ENCODE measurements at places on chromosomes 3 and 15.

DNA sequence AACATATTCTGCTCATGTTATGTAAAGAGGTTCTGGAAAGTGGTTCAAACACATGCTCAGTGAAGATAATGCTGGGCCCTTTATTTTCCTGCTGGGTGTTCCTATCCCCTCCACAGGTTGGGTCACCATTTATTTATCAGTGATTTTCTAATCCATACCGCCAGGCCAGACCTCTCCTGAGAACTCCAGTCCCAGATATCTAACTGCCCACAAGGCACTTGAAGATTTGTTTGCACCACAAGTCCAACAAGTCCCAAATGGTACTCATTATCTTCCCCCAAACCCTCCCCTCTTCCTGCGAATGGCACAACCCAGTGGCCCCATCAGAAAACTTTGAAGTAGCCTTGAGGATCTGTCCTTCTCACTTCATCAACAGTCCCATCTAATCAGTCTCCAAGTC lies 5.4 kb downstream of the COL6A6 start:
- no peak for DNase-seq

- no peak for DNase-seq
Observed at GRCh38 chr15:40567111-40567510, 2.0 kb upstream of the RPUSD2 start.

DNA sequence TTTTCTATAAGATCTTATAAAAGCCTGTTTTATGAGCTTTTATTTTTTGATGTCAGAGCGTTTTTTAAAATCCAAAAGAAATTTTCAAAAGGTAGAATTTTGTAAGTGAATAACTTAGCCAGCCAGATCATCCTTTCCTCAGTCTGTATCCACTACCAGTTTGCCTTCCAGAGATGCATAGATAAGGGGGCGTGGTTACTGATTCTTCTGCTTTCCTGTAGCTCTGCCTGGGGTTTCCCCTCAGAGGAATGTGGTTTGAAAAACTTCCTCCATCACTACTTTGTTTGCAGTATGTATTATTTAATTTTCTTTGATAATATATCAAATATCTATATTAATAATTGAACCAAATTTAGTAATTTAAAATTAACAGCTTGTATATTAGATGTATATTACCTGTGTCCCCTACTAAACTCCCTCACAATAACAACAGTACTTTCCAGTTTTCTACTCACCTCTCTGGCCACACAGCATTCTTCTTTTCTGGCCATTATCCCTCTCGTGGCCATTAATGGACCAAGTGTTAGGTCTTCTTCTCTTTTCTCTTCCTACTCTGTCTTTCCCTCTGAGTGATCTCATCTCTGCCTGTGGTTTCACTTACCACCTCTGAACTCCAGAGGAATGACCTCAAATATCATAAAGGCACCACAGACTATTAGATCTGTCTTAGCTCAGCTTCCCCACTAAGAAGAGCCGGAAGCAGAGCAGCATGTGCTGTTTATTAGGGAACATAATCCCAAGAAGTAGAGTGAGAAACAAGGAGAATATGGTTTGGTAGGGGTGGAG lies 239.7 kb downstream of the UBE2E2 start:
- no peak for DNase-seq

DNA sequence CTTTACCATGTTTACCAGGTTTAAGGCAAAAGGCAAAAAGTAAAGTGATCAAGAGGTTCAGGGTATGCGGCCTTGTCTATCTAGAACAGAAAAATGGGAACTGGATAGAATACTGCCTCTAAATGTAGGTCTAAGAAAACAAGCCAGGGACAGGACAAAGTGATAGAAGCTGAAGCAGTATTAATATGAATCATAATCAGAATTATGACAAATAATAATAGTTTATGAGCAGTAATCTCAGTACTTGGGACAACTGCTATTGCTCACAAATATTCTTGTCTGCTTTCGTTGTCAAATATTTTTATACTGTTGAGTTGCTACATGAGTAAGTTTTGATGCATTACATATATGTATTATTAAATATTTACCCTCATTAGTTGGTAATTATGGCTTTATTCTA lies 356.9 kb upstream of the RBMS3 start:
- no peak for DNase-seq

GRCh38 chr3:125480656-125481374 lies 39.2 kb downstream of the SNX4 start:
- peak; percentile 74 for DNase-seq

DNA sequence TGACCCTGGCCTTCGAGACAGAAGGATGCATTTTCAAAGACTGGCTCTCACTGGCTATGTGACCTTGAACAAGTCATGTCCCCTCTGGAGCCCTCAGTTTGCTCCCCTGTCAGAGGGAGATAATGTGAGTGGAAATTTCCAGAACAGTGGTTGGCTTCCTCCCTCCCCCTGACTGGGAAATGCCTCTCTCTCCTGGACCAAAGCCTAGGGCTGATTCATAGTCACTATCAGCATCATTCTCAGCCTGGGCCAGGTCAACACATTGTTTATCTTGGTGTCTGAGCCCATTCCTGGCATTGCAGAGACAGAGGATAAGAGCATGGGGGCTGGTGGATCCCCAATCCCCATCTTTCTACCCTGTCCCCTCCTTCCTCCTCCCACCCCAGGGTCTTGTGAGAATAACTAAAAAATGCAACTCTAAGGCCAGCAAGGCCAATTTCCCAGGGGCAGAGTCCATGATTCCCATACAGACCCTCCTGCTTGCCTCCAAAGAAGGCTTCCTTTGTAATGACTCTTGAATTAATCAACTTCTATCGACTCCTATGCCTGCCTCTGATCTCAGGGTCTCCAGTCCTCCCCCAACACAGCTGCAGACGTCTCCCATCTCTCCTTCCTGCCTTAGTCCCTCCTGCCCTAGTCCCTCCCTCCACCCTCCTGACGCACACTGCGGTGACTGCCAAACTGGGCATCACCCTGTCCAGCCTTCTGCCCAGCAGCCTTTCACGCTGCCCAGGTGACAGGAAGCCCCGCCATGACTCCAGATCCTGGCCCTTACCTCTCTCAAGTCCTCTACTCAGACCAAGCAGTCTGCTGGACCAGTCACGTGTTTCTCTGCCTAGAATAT lies 35.4 kb upstream of the CORO2B start:
- peak; percentile 13 for DNase-seq

DNA sequence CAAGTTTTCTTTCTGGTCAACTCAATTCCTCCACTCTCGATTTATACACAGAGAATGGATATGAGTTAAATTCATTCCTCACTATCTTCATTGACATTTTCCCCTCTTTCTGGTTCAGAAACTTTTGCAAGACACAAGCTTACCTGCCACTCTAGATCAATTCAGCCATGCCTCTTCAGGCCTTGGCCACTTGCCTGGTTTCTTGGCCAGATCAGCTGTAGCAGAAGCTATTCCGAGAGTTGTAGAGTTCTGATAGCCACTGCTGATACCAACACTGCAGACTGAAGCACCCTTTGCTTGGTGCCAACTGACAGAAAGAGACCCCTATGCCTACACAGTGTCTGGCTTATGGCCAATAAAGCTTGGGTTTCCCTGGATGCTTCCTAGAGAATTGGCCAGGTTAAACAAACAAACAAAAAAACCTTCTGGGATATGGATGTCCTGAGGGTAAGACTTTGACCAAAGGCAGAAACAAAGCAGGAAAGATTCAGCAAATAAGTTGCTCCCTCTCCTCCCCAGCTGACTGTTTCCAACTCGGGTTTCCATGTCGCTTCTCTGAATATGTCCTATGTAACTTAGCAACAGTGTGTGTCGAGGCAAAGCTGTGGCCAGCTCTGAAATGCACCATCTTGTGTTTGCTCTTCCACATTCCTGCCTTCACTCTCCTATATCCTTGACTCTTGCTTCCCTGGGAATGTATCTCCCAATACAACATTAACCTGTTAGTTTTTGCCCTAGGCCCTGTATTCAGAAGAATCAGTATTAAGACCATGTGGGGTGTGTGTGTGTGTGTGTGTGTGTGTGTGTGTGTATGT lies 521.6 kb downstream of the EPHA3 start:
- DNase-seq, result no peak

- DNase-seq, result no peak
Observed at GRCh38 chr15:39710681-39711080, 72.0 kb downstream of the FSIP1 start.

DNA sequence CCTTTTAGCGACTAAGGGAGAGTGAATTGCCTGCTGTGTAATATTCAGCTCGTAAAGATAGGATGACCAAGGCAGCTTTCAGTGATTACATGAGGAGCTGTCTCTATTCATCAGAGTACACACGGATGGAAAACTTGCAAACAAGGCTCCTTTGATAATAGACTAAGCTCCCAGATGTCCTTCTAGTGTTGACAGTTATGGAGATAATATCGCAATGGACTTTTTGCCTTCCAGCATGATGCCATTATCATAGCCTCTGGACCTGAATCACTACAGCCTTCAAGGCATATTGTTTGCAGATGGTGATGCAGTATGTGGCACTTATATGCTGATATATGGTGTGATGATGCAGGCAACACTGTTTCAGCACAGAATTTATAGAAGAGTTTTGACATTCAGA lies 93.9 kb downstream of the ECT2 start:
- DNase-seq, result peak; percentile 59

DNA sequence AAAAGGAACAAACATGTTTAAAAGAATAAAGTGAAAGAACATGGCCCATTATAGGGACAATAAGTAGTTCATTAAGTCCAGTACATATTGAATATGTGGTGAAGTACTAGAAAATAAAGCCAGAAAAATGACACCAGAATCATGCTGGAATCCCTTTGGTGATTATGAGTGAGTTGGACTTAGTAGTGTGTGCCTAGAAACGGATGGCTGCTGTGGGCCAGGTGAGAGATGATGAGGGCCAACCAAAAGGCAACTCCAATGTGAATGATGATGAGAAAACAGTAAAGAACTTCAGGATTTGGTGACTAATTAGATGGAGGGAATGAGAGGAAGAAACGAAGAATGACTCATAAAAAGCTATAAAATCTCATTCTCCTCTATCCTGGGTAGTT lies 3.3 kb downstream of the CRYGS start:
- peak; percentile 6 for DNase-seq

DNA sequence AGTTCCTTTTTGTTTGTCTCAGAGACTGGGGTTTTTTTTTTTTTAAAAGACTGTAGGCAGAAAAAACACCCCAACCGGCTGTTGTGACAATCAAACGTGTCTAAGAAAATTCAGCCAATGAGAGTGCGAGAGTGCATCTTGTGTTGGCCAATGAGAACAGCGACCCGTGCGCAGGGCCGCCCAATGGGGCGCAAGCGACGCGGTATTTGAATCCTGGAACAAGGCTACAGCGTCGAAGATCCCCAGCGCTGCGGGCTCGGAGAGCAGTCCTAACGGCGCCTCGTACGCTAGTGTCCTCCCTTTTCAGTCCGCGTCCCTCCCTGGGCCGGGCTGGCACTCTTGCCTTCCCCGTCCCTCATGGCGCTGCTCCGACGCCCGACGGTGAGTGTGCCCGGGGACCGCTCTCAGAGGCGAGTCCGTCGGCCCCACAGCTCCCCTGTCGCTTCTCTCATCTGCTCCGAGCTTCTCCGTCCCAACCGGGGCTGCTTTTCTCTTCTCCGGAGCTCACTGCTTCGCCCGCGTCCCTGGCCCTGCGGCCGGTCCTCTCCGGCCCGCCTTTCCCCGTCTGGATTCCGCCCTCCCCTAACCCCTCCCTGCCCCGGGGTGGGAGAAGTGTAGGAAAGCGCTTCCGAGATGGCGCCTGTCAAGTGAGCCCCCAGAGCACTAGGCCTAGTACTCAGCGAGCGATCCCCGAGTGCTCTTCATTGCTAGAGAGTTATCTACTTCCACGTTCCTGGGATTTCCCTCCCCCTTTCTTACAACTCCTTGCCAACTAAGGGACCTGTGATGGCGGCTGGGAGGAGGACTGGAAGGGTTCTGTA lies at the start of gene CCNB2:
TSS of gene CCNB2 (plus strand) at position 235 of the 821 bp plus-strand sequence. CDS start at position 358, 123 bp downstream.
- DNase-seq, result peak; percentile 95

DNA sequence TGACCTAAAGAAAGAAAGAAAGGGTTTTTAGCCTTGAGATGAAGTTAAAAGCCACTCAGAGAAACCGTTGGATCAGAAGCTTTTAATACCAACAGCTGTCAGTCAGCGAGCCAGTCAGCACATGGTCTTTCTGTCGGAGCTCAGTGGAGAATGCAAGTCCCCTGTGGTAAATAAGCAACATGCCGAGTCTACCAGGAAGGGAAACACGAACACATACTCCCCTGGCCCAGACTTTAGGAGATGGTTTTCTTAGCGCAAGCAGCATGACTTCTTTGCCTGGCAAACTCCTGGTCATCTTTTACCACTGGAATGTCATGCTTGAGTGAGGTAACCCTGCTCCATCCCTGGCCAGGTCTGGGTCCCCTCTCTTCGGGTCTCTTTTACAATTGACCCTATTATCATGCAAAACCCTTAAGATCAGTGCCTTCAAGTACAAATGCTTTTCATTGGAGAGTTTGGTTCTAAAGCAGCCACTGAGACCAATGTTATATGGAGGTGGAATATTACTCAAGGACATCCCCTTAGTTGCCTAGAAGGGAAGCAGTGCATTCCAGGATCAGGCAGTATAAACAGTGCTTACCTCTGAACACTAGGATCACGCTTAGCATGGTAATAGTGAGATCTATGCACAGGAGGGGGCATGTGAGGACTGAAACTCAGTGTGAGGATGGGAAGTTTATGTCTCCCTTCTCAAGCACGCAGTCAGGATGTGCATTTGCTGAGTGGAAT lies 28.2 kb downstream of the SLCO3A1 start:
- no peak for DNase-seq

DNA sequence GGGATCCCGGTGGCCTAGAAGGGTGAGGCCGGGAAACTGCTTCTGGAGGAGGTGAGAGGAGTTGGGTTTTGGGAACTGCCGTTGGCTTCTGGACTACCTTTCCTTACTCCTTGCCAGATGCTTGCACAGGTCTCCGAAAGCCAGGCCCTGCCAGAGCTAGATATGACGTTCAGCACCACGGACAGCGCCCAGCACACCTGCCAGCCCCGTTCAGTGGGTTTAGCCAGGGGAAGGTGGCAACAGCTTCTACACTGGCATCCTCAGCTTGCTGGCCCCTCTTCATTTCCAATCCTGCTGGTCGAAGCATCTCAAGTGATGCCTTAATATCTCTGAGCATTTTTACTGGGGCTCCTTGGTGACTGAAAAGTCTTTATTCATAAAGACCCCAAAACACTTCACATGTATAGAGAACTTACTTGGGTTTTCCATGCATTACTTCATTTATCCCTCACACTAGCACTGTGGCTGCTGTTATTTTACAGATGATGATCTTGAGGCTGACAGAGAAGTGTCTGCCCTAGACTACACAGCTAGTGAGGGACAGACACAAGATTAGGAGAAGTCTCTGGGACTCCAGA lies 21.9 kb downstream of the HCN4 start:
- DNase-seq, result peak; percentile 43

DNA sequence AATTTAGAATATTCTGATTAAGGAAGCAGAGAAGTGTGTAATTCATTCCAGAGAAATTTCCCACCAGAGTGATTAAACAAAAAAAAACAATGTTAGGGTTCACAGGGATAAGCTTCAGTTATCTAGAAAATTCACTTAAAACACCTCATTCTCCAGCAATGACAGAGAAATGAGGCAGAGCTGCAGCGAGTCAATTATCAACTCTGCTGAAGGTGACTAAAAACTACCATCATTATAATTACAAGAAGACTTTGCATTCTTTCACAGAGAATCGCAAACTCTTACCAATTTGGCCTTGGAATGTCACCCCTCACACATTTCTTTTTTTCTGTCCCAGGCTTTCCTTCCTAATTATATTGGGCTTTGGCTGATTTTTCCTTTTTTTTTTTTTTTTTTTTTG lies 117.1 kb downstream of the RAB11A start:
- peak; percentile 64 for DNase-seq
